ENCODE measurements at places on chromosomes 3 and 15.

- DNase-seq: no peak
Observed at GRCh38 chr15:54518156-54518882, 540.1 kb downstream of the UNC13C start.

DNA sequence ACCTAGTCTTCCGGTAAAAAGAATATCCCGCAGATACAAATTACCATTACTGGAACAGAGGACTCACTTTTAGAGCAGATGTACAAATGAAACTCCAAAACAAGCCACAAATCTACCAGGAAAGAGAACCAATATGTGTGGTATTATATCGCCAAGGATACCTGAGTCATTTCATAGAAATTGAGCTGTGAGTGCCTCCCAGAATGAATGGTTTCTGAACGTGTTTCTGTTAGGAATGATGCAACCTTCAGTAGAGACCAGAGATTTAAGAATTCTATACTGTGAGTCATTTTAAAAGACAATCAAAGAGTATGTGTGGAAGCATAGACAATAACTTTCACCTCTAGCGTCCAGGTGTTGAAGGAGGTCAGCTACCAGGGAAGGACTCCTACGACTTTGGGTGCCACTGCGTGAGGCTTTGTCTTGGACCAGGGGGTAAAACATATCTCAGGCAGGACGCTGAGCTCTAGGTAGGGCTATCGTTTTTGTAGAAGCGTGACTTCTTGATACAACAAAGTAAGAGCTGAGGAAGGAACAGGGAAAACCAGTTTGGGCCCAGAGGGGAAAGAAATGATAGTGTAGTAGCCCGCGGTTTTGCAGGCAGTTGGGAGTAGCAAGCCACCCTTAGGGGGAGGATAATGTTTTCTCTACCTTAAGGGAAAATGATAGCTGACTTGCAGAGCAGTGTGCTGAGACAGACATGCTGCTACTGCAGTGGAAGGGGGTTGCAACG lies 210.4 kb downstream of the TP63 start:
- no peak for DNase-seq

GRCh38 chr3:49607796-49608195 lies 53.5 kb downstream of the BSN start:
- no peak for DNase-seq

GRCh38 chr3:128227507-128227906 lies 74.2 kb downstream of the EEFSEC start:
- DNase-seq: no peak

GRCh38 chr3:15531346-15531745 lies 9.8 kb upstream of the COLQ start:
- no peak for DNase-seq

- no peak for DNase-seq
Observed at GRCh38 chr3:45909542-45909941, 23.2 kb downstream of the CCR9 start.

DNA sequence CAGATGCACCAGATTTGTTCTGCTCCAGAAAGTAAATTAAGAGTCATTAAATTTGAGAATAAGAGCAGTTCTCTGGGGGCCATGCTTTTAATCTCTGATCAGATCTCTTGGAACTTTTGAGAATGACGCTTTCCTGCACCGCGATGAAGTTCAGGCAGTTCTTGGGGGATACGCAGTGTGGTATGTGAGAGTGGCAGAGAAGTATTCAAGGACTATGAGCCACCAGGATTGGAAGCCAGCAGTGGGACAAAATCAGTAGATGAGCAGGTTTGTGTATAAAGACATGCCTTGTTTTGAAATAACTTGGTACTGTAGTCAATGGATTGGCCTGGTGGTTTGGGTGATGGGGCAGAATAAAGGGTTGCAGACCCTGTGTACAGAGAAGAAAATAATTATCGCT lies 483.6 kb downstream of the ERC2 start:
- DNase-seq: no peak

- DNase-seq: no peak
Observed at GRCh38 chr3:171775943-171776342, 34.3 kb downstream of the PLD1 start.

- no peak for DNase-seq
Observed at GRCh38 chr3:177976866-177977265, 559.4 kb upstream of the KCNMB2 start.

GRCh38 chr3:197367081-197367780 lies 68.8 kb upstream of the DLG1 start:
- no peak for DNase-seq

DNA sequence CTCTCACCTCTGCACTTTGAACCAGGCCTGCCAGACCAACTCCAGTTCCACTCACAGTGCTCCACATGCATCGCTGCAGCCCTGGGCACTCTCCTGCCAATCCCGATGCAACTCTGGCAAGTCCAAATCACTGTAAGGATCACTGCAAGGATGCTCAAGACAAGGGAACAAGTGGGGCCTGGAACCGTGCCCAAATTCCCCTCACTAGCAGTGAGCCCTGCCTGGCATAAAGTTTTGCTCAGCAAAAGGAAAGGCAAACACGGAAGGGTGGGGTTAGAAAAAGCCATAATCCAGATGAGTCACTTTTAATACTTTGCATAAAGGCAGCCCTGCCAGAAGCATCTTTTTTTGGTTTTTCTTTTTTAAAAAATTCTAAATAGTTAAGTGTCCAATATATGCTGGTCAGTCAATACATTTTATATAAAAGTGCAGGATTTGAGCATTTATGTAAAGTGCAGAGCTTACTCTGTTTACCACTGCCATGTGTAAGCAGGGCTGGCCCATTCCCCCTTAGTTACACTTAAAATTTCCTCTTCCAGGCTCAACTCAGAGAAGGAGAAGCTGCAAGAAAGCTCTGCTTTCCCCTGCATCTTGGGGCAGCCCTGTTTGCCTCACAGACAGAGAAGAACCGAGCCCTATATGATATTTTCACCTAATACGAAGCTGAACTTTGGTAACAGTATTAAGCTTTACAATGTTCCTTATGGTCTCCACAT lies 102.2 kb downstream of the CD47 start:
- no peak for DNase-seq

- no peak for DNase-seq
Observed at GRCh38 chr15:70766597-70766996, 3.2 kb upstream of the UACA start.

DNA sequence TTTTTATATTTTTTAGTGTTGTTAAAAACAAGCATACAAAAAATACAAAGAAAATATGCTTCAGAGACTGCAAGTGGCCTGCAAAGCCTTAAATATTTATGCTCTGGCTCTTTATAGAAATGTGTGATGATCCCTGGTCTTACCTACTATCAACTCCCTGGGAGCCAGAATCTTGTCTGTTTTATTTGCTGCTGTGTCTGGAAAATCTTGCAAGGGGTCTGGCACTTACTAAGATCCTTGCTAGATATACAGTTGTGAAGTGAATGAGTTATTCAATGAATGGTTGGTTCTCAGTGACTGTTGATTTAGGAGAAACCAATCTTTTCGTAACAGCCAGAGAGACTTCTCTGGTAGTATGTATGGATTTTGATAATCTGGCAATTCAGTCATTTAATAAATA lies 521.0 kb upstream of the CFAP20DC start:
- DNase-seq: no peak

DNA sequence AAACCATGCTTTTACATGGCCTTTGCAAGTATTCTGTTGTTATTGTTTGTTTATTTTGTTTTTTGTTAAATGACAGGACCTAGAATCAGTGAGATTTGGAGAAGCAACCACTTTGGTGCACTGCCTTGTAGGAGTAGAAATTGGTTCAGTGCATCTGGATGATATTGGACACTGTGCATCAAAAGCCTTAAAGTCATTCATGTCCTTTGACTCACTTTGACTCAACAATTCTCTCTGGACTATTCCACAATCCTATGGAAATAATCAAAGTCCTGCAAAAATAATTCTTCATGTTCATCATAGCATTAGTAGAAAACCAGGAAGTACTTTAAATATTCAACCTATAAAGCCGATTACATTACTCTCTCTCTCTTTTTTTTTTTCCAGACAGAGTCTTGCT lies 224.8 kb downstream of the ABHD5 start:
- no peak for DNase-seq

DNA sequence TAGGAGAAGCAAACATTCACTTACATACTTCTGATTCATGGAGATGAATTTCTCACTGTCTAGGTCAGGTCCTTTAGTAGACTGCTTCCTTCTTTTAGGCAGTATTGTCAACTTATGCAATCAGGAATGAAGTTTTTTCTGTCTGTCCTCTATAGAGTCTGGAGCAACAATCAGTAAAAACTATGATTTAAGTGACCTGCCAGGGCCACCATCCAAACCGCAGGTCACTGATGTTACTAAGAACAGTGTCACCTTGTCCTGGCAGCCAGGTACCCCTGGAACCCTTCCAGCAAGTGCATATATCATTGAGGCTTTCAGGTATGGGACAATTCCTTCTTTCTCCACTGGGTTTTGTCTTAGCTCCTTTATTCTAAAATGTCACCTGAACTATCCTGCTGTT lies 523.1 kb downstream of the ROBO2 start:
- no peak for DNase-seq

DNA sequence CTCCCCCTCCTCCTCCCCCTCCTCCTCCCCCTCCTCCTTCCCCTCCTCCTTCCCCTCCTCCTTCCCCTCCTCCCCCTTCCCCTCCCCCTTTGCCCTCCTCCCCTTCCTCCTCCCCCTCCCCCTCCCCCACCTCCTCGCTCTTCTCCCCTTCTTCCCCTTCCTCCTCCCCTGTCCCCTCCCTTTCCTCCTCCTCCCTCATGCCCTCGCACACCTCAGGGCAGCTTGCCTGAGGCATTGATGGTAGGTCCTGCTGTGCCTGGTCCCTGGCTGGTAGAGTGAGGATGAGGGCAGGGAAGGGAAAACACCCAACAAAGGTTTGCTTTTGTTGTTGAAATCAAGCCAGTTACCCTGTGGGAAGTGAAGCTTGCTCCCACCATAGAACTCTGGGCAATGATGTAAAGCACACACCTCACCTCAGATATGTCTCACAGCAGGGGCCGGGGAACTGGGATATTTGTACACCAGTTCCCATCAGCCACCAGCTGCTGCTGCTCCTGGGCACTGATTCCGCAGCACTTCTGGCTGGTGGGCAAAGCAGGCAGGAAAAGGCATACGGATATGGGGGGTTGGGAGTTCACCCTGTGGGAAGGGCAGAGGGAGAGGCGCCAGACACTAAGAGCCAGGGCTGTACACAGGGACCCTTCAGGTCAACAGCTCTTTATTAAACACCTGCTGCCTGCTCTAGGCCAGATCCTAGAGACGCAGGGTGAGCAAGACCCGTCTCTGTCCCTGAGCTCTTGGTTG lies 13.8 kb downstream of the ISG20 start:
- no peak for DNase-seq

GRCh38 chr15:94791510-94791909 lies 560.1 kb downstream of the MCTP2 start:
- DNase-seq: no peak

GRCh38 chr3:54488297-54488696 lies 365.9 kb downstream of the CACNA2D3 start:
- DNase-seq: no peak

GRCh38 chr3:114356066-114356465 lies 62.2 kb downstream of the TIGIT start:
- no peak for DNase-seq

DNA sequence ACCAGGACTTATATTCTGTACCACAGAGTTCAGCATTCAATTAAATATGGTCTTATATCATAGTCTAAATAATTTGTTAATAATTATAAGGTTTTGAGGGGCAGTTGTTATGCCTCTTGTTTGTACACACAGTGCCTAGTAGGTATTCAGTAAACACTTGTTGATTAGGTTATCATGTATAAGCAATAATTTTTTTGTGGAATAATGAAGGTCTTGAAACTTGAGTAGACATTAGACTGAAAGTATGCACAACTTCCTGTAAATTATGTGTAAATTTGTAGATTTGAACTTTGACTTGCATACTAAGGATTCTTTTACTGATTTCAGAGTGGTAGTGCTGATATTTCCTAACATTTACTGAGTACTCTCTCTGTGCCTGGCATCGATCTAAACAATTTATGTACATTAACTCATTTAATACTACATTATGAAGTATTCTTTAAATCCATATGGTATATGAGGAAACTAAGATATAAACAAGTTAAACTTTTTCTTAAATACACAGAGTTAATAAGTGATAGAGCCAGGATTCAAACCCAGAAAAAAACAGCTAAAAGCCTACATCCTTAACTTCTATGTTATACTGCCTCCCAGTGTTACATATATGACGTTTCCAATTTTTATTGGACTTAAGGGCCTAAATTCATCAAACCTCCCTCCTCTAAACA lies 65.1 kb downstream of the GLCE start:
- no peak for DNase-seq

DNA sequence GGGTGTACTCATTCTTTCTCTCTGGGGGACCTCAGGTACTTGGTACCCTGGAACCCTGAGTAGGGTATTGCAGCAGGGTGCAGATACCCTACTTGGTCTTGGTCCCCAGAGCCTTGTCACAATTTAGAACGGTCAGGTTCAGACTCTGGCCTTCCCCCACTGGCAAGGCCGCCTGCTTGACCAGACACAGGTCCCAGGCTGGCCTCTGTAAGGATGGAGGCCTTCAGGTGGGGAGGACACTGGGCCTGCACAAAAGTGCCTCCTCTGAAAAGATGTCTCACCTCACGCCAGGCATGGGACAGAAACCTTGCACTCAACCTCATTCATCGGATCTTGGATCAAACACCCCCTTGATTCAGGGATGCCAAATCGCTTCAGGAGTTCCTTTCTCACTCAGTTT lies 158.4 kb downstream of the KLF13 start:
- no peak for DNase-seq

GRCh38 chr3:16151109-16151508 lies 23.4 kb upstream of the GALNT15 start:
- no peak for DNase-seq

DNA sequence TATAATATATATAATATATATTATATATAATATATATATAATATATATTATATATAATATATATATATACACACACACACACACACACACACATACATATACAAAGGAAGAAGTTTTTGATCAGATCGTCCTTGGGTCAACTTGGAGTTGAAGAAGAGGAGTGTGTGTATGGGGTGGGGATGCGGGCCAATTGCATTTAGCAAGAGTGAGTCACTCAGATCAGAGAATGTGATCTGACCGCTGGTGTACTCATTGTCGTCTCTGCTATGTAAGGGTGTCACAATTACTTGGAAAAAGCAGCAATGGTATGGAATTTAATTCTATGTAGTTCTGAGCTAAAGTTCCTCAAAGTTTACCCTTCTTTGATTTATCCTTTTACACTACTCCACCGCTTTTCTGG lies 4.6 kb upstream of the VGLL3 start:
- no peak for DNase-seq
